ENCODE measurements at places on chromosomes 1 and 21.

DNA sequence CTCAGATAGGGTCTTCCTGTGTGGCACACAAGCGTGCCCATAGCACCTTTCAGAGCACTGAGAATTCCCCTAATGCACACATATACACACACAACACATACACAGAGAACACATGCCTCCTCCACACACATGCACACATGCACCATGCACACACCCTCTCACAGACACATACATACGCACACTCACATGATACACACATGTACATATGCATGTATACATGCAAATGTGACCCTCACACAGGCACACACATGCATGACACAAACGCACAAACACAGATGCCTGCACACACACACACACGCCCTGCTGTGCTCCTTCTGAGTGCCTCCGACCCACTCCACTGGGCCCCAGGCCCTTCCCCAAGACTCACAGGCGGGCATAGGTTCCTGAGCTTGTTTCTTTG is 251.0 kb downstream of the PTPRU start:
- DNase-seq = no peak

- DNase-seq = no peak
Observed at GRCh38 chr1:33390542-33390941, 40.4 kb downstream of the PHC2 start.

DNA sequence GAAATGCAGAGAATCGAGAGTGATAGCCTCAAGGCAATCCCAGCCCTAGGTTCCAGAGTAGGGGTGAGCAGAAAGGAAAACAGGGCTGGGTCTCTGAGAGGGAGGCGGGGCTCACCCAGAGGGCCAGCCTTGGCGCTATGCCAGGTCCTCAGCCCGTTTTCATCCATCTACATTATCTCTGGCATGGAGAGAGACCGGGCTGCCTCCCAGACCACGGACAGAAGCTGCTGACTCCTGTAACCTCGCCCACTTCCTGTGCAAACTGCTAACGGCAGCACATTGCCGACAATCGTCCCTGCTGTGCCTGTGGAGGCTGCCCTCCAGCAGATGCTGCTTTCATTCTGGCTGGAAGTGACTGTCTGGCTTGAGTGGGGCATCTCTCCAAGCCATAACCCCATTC is 569.1 kb downstream of the NPHP4 start:
- peak; percentile 14 for DNase-seq

- DNase-seq = peak; percentile 40
Observed at GRCh38 chr1:214386747-214387146, 105.8 kb downstream of the SMYD2 start.

DNA sequence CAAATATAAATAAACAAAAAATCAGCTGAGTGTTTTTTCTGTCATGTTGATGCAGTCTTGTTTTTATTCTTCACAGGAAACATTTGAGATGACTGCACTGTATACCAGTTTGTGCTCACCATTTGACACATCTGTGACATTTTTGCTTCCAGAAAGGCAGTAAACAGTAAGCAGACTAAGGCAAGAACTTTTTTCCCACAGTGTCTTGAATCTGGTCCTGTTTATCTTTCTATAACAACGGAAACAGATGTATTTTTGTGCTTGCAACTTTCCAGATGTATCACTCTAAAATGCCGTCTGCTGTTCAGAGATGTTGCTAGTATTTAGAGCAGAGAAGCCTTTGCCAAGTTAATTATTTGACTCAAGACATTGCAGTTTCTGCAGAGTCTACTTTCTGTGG is 105.5 kb downstream of the ZC3H11B start:
- no peak for DNase-seq

DNA sequence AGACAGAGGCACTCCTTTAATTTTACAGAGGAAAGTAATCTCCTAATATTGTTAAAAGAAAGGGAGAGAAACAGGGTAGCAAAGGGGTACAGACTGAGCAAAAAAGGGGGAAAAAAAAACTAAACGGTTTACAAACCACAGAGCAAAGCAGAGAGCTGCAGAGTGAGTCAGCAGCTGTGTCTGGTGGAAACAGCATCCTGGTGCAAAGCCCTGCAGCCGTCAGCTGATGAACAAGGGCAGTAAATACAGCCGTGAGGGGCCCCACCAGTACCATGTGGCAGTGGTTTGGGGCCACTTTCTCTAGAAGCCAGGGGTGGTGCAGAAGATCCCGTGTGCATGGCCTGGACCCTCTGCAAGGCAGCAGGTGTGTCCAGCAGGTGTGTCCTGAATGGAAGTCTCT is 111.3 kb downstream of the ERG start:
- DNase-seq = no peak

DNA sequence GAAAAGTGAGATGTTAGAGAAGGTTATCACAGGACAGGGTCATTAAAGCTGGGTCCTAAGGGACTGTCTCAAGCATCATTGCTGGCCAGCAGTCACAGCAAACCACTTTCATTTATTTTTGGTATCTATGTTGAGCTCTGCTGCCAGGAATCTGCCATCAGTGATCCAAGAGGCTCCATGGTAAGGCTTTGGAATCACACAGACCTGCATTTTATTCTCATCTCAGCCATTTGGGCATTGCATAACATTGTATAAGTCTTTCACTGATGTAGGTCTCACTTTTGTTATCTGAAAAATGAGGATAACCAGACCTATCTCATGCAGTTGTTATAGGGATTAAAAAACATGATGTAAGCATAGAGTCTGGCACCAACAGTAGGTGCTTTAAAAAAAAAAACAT is 77.5 kb downstream of the OMA1 start:
- DNase-seq = no peak

DNA sequence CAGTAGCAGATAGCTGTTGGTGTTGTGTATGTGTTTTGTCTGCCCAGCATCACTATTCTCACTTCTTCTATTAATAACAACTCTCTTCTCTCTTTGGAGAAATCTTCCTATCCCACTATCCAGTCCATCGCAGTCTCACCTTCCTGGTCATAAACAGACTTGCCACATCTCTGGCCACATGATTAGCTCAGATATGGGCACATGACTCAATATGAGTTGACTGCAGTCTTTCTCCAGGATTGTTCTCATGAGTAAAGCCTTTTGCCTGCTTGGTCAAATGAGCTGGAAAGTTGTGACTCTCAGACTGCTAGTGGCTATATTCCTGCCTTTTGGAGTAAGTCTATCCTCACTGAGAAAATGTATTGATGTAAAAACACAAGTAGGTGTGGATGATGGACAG is 32.9 kb upstream of the TADA1 start:
- DNase-seq = peak; percentile 71

GRCh38 chr21:20023193-20023592 is 975.0 kb upstream of the NCAM2 start:
- DNase-seq = no peak

DNA sequence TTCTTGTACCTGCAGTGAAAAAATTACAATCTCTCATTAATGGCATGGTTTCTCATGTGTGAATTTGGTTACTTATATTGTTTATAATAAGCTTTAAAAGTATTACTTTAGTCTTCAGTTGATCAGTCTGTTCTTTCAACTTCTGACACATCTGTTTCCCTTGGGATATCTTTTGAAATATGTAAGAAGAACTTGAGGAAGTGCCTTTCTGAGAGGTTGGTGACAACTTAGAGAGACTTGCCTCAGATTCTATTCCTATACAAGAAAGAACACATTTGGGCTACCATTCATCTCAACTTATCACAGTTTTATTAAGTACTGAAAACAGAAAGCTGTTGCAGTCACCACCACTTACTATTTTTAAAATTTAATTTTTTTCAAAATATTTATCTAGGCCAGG is 8.1 kb downstream of the AKNAD1 start:
- DNase-seq = no peak

- no peak for DNase-seq
Observed at GRCh38 chr1:109307274-109308021, 637 bp upstream of the MYBPHL start.

DNA sequence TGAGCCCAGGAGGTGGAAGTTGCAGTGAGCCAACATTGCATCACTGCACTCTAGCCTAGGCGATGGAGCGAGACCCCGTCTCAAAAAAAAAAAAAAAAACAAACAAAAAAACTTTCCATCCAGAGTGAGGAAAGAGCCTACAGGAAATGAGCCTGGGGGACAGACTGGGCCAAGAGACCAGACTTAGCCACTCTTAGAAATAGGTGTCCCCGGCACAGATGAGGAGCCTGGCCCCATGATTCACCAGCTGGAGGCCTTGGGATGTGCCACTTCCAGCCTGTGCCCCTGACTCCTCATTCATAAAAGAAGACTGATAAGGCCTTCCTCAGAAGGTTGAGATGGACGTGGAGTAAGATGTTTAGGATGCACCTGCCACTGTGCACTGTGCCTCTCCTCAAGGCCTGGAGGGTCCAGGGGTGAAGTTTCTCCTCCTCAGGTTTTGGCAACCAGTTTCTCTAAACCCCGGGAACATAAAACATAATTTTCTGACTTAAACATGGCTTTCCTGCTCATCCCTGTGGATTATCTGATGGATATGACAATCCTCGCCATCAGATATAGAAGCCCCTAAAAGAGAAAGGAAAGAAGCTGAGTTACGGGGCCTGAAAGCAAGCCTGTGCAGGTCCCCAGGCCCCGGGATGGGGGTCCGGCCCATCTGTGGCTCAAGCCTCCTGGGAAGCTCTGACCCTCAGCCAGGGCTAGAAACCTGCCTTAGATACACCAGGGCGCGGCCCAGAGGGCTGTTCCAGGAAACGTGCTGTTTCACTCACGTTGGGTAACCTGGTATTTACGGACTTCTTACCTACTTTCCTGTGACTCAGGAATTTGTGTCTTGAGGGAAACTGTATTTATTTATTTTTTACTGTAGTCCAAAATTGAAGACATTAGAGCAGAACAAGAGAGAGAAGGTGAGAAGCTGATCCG is 26.0 kb downstream of the MX1 start:
- no peak for DNase-seq

GRCh38 chr1:151960780-151961513 is 32.7 kb downstream of the S100A10 start:
- no peak for DNase-seq

DNA sequence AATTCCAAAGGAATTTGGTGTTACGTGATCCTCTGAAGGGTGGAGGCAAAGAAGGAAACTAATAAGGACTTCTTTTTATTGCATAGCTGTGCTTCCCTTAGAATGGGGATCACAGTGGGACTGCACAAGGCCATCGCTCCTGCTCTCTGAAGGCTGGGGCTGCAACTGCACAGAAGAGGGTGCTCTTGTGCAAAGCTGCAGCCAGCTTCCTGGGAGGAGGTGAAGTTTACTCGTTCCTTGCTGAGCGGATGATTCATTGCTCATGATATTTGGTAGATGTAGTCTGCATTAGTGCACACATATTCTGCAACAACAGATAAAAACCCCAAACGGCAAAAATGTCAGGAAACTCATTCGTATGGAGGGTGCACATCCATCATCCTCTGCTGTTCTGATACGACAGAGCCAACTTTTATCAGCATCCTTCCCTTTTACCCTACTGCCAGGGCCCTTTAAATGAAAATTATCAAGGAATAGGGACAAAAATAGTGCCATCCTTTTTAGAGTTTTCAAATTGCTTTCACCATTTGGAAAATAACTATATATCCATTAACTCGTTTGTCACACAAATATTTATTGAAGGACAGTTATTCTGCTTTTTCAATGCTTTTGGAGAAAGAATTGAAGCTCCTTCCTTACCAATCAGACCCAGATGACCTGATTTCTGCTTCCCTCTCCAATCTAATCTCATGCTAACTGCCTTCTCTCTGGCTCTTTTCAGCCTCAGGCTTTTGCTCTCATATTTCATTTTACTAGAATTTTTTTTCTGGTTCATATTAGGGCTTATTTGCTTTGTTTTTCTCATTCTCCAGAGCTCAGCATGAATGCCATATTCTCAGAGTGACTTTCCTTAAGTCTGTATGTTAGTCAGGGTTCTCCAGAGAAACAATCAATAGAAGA is 263.6 kb downstream of the DUSP10 start:
- peak; percentile 95 for DNase-seq

GRCh38 chr1:29237852-29238619 is 1.7 kb downstream of the PTPRU start:
- peak; percentile 20 for DNase-seq

DNA sequence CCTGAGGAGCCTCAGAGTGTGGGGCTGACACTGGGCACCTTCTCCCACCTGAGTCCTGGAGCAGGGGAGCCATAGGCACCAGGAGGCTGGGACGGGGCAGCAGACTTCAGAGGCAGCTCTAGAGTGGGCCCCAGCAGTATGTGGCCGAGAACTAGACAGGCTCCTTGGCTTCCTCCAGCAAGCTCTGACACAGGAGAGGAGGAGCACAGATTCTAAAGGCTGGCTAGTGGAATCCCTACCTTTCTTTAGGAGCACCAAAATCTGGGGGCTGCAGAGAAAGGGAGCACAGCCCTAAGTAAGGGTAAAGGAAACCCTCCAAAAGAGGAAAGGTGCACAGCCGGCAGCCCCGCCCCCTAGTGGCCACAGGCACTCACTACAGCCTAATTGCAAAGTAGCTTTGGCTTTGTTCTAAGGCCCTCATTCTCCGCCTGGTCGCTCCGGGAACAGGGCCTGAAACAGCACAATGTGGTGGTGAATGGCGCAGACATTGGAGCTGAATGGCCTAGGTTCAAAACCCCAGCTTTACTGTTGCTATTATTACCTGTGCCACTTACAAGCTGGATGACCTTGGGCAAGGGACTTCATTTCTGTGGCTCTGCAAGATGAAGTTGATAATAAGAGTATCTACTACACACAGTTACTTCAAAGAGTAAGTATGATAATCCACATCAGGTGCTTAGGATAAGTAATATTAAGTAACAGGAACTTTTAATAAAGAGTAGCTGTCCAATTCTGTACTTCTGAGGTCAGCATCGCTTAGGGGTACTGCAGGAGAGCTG is 8.8 kb upstream of the GUCA2A start:
- peak; percentile 49 for DNase-seq

DNA sequence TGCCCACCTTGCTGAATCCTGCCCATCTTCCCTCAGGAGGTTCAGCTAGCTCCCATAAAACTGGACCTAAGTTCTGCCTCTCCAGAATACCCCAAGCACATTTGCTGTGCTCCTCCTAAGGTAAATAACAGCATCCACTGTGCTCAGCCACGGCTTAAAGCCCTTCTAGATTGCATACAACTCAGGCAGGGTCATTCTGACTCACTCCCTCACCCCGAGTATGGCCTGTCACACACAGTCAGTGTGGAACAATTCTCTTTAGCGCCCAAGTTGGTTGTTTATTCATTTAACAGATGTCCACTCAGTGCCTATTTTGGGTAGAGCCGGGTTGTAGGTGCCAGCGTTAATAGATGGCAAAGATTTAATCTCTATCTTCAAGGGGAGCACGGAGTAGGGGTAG is 147.5 kb upstream of the EDN2 start:
- peak; percentile 40 for DNase-seq

- DNase-seq = no peak
Observed at GRCh38 chr1:200292699-200293098, 117.1 kb downstream of the ZNF281 start.

DNA sequence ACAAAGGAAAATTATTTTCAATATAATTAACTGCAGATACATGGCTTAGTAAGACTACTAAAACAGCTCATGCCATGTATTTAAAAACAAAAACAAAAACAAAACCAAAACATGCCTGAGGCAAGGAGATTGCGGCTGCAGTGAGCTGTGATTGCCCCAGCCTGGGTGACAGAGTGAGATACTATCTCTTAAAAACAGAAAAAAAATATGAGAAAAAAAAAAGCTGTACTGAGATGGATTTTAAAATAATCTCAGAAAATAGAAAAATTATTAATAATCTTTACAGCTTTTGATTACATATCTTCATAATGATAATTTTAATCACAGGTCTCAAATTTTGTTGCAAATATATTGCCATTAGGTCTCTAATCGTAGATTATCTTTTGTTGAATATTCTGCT is 24.0 kb upstream of the LIN9 start:
- DNase-seq = no peak

Measured in kidney tubule cell (primary cell).